ENCODE measurements at places on chromosomes 3 and 15.

DNA sequence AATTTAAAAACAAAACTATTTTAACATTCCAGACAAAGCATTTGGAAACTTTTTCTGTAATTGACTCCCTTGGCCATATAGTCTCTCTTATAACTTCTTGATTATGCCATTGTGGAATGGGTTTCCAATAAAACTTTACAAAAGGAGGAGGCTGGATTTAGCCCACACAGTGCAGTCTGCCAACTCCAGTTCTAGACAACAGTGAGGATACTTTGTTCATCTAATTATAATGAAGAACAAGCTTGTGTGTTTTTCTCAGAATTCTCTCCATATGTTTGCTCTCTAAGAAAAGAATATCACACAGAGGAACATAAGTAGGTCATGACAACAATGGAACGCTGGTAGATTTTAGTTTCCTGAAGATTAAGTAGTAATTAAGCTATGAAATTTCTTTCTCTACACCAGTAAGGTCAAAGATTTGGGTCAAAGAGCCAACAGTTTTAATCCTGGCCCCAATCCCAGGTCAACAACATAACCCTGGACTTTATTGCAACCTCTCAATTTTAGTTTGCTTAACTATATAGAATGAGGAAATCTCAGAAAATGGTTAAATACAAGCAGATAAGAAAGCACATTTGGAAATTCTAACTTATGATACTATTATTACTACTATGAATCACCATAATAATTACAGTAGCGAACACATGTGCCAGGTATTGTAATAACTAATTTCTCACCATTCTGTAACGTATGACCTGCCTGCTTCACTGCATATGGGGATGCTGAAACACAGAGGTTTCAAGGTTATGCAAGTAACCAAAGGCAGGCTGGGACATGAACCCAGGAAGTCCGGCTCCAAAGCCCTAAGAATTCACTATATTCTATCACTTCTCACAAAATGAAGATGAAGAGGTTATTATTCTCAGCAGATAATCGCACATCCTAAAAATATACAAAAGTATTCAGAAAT lies 65.7 kb downstream of the TJP1 start:
- DNase-seq, result no peak

DNA sequence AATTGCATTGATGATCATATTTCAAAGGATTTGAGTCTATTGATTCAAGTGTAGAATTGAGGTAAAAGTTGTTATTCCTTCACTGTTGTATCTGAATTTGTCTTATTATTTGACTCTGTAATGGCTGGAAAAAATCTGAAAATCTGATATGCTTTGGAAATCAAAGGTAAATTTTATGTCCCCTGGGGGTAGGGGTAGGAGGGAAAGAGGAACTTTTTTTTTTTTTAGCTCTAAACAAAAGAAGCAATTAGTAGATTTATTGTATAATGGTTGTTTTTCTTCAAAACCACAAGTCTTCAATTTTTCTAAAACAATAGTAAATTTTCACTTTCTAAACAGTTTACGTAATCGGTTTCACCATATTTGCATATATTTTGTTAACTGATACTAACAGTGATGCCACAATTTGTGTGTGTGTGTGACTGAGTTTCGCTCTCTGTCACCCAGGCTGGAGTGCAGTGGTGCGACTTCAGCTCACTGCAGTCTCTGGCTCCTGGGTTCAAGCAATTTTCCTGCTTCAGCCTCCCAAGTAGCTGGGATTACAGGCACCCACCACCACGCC lies 91.7 kb upstream of the GOLGA6L4 start:
- no peak for DNase-seq

GRCh38 chr15:51298620-51299019 lies 39.8 kb downstream of the CYP19A1 start:
- no peak for DNase-seq

DNA sequence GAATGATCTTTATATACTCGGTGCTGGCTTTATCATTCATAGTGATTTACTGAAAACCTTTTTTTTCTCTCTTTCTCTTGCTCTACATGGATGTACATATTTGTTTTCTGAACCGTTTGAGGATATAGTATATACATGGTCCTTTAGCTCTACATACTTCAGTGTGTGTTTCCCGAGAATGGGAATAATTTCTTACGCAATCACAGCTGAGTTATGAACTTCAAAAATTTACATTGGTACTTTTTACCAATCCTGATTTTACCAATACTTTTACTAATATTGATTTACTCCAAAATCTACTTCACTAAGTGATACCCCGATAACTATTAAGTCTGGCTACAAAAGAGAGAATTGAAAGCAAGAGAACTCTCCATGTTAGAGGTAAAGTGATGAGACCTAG lies 294.3 kb upstream of the ICE2 start:
- no peak for DNase-seq

DNA sequence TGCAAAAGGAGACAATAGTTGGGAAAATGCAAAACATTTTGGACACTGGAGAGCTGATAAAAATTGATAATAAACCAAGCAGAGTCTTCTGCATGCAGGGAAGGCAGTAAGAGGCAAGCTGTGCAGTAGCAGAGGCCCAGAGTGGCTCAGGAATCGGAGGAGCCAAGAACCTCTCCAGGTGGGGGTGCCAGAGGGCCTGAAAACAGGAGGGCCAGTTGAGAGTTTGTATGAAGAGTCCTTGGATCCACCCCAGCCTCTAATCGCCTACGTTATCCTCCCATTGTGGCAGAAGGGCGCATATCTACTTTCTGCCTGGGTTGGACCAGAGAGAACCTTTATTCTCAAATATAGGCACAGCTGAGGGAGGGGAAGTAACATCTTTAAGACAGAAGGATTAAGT lies 48.9 kb upstream of the RBP1 start:
- no peak for DNase-seq

GRCh38 chr3:99325402-99325801 lies 313.0 kb upstream of the COL8A1 start:
- no peak for DNase-seq

DNA sequence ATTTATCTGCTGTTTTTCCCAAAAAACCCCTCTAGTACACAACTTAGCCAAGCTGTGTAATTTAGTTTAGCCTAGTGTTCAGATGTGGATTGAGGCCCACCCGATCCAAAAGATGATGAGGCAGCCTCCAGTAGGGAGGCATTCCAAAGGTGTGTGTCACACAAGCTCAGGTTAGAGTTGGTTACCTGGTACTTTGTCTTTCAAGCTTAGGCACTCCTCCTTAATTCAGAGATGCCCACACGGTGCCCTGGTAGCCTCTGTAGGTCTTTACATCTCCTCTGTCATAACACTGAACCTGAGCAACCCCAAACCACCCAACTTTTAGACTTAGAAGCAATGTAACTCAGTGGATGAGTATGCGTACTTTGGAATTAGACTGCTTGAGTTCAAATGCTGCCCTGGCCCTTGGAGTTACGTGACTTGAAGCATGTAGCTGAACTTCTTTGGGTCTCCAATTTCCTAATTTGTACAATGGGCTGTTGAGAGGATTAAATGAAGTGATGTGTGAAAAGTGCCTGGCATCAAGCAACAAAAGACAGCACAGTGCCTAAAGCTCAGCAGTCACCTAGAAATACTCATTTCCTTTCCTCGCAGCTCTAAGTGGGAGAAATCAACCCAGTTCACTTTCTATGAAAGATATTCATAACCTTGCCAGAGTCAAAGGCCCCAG lies 284.6 kb upstream of the RARB start:
- DNase-seq, result no peak

Measured in ELR (cell line).